Cortex of kidney (tissue), 1 donor: ENCODE measurements at places on chromosomes 6 and 20.

- no peak for DNase-seq
Observed at GRCh38 chr6:129661536-129662405, 48.2 kb downstream of the ARHGAP18 start.

DNA sequence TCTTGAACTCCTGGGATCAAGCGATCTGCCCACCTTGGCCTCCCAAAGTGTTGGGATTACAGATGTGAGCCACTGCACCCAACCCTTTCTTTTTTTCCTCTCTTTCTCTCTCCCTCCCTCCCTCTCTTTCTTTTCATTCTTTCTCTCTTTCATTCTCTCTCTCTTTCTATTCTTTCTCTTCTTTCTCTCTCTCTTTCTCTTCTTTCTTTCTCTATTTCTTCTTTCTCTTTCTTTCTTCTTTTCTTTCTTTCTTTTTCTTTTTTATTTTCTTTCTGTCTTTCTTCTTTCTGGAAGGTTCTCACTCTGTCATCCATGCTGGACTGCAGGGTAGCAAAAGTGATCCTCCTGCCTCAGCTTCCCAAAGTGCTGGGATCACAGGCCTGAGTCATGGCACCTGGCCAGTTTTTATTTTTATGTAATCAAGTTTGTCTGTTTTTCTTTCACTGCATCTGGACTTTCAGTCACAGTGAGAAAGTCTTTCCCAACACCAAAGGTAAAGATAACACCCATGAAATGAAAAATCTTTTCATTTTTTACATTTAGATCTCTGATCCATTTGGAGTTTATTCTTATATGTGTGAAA, 20.2 kb upstream of the BCLAF1 start:
- no peak for DNase-seq

DNA sequence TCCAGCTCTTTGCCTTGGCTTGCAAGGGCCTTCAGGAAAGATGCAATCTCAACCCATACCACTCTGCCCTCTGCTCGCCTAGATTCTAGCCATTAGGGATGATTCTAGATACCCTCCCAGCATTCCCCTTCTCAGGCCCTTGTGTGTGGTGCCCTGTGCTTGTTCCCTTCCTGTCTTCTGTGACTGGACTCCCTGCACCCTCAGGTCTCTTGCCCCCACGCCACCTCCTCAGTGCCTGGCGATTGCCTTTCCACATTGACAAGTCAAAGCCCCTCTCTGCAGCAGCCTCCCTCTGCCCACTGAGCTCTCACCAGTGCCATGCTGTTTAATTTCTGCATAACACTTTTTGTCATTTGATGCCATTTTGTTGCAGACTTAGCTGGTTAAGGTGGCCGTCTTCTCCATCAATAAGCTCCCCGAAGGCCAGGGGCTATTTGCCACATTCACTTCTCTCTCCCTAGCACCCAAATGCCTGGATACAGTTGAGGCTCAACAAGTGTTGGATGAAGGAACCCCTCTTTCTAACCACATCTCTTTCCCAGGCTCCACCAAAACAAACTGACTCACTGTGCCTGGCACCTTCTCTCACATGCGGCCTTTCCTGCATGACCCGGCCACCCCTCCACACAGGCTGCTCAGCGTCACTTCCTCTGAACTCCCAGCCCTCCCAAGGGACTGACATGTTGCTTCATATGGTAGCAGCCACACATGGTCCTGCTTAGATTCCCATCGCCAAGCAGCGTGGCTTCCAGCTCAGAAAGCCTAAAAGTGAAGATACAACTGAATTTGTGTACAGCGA, 4.6 kb upstream of the TXNDC5 start:
- DNase-seq = no peak

DNA sequence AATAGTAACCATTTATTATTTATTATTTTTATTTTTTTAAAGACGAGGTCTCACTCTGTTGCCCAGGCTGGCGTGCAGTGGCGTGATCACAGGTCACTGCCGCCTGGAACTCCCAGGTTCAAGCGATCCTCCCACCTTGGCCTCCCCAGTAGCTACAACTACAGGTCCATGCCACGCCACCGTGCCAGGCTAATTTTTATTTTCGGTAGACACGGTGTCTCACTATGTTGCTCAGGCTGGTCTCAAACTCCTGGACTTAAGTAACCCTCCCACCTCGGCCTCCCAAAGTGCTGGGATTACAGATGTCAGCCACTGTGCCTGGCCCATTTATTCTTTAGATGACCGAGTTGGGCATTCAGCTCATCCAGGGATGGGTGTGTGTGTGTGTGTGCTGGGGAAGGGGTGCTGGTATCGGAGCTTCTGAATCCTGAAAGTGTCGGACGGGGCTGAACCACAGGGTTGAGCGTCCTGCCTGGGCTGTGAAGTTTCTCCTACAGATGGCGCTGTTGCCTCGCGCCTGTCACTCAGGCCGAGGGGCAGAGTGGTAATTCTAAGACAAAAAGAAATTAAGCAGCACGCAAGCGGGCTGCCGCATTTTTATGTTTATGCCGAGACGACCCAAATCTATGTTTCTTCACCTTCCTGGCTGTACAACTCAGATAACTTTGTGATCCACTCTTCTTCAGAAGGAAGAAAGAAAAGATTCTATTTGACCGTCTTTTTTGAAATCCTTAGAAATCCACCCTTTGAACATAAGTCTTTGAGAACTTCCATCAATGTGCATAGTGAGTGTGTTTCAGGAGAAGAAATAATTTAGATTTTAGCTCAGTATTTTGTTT, 252.8 kb downstream of the CDH26 start:
- DNase-seq = no peak

GRCh38 chr20:41811456-41811855, 193.3 kb upstream of the CHD6 start:
- DNase-seq = no peak

DNA sequence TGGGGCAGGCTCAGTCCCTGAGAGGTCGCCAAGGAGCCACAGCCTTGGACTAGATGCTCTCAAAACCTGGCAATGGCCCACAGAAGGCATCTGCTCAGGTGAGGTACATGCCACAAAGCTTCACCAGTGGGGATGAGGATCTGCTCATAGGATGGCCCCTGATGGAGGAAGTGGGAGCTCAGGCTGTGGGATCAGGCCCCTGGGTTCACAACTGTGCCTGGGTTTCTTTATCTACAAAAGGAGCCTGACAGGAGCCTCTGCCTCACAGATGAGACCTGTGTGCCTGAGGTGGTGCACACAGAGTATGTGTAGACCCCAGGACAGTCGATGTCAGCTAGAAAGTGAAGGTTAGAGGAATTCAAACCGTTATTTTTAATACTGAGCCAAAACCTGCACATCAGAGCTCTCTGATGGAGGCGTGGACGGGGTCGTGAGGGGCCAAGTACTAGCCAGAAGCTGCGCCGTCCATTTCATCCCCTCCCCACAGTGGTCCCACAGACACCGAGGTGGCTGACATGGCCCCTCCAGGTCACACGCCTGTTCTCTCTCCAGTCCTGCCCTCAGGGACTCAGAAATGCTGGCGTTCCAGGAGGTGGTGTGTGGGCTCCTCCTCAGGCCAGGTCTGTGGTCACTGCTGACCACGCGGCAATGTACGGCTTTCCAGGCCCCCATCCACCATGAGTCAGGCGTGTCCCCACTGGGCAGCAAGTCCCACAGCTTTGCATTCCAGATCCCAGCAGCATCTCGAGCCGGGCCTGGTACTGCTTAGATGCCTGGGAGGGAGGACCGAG, 33.3 kb downstream of the NTSR1 start:
- DNase-seq = no peak

DNA sequence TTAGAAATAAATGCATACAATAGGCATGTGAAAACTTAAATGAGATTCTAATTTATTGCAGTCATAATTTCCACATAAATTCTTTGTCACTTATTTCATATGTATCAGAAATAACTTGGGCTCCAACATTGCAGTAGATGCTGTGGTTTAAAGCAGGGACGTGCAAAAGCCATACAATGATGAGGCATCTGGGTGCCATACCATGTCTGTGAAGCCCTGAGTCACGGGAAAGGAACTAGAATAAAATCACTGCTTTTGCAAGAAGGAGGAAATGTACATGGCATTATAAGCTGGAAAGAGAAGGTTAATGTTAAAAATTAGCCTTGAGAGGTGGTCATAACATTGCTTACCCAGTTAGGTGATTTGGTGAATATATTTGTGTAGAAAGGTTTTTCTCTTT, 180.4 kb downstream of the SASH1 start:
- no peak for DNase-seq

GRCh38 chr6:83815631-83816272, 37.4 kb upstream of the RIPPLY2 start:
- DNase-seq = no peak

DNA sequence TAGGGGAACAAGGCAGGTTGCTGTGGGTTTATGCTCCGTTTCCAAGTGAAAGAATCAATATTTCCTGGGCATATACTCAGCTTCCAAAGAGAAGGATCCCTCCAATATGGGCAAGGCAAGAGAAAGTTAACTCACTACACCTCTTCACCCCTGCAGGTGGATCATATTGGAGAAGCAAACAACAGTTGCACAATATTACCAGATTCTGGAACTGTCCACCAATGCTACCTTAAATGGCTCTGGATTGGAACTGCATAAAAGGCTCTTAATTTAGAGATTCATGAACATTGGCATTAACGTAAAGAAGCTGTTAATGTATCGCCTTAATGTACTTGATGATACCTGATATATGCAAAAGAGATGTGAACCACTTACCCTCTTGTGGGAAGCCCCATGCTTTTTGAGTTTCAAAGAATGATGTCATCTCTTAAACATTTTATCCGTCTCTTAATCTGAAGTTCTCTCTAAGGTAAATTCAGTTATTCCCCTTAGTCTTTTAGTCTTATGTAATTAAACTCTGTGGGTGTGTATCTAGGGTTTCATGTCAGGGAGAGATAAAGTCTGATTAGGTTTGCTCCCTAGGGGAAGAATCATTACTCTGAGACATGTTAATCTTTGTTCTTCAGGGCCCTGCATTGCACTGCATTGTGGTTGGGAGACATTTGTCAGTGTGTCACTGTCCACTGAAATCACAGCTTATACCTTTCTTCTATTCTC, 99.5 kb downstream of the PHACTR1 start:
- DNase-seq = no peak

GRCh38 chr6:85449388-85449817, 480 bp upstream of the NT5E start:
- no peak for DNase-seq

GRCh38 chr6:53492860-53493634, 51.9 kb downstream of the GCLC start:
- no peak for DNase-seq

DNA sequence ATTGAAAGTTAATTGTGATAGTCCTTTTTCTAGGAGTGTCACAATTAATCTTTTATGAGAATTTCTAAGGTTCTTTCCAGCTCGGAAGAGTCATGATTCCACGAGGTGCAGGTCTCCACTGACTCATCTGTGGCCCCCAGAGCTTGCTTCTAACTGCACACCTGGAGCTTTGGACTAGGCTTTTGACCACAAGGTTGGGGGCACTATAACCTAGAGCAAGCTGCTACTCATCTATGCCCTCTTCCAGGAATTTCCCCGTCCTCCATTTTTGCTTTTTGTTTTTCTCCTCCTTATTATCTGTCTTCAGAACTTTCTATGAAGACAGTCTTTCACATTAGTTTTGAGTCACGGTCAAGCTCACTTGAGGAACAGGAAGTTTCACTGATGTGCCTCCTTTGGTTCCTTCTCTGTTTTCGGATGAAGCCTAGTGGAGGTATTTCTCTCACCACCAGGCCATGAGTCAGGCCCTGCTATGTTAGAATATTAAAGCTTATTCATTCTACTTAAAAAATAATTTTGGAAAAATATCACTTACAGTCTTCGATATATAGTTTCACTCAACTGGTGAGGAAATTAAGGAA, 119.2 kb upstream of the INSM1 start:
- DNase-seq = no peak

DNA sequence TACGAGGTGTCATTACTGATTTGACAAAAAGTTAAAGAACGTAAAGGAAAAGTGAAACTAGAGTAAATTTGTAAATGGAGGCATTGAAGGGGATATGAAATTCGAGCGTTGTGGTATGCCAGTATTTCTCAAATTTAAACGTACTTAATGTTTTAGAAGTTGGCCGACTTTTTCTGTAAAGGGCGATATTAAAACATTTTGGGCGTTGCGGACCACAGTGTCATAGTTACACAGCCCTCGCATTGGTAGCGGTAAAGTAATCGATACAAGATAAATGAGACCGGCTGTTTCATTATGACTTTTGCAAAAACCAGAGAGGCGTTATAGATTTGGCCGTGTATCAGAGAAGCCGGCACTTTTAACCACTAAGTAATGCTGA, 39.6 kb downstream of the OR2B2 start:
- DNase-seq = no peak

GRCh38 chr6:3768502-3768901, 17.0 kb upstream of the PXDC1 start:
- no peak for DNase-seq

GRCh38 chr6:156395276-156395675, 381.9 kb upstream of the ARID1B start:
- no peak for DNase-seq

GRCh38 chr6:36239774-36240173, 30.1 kb upstream of the PNPLA1 start:
- no peak for DNase-seq

DNA sequence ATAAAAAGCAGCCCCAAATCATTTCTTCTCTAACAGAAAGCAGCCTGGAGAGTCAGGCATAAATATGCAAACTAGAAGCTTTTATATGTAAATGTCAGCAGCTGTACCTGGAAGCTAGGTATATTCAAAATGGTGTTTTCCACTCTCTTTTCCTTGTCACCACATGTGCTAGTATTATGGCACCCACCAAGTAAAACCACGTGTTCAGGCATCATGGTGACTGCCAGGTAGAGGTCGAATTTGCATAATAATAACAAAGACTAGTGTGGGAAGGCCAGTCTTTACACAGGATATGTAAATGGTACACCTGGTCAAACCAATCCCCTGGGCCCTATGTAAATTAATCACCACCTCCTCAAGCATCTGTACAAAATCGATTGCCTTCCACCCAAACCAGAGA, 124.0 kb downstream of the MMUT start:
- DNase-seq = no peak
